ENCODE measurements at places on chromosomes 1 and 21.

- DNase-seq = no peak
Observed at GRCh38 chr1:211739671-211740411, 64.4 kb upstream of the NEK2 start.

DNA sequence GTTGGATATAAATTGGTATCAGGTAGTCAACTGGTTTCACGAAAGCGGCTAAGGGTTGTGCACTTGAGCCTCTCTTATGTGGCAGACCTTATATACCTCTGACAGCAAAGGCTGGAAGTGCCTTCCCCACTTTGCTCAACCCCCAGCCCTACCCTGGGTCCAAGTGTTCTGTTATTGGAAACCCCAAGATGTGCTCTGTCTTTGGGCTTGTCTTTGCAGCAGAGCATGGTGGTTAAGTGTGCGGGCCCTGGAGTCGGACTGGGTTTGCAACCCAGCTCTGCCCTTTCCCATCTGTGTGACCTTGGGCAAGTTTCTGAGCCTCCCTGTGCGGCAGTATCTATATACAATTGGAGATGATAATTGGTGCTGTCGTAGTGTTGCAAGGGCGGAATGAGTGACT, 11.2 kb upstream of the IL10 start:
- DNase-seq = no peak

DNA sequence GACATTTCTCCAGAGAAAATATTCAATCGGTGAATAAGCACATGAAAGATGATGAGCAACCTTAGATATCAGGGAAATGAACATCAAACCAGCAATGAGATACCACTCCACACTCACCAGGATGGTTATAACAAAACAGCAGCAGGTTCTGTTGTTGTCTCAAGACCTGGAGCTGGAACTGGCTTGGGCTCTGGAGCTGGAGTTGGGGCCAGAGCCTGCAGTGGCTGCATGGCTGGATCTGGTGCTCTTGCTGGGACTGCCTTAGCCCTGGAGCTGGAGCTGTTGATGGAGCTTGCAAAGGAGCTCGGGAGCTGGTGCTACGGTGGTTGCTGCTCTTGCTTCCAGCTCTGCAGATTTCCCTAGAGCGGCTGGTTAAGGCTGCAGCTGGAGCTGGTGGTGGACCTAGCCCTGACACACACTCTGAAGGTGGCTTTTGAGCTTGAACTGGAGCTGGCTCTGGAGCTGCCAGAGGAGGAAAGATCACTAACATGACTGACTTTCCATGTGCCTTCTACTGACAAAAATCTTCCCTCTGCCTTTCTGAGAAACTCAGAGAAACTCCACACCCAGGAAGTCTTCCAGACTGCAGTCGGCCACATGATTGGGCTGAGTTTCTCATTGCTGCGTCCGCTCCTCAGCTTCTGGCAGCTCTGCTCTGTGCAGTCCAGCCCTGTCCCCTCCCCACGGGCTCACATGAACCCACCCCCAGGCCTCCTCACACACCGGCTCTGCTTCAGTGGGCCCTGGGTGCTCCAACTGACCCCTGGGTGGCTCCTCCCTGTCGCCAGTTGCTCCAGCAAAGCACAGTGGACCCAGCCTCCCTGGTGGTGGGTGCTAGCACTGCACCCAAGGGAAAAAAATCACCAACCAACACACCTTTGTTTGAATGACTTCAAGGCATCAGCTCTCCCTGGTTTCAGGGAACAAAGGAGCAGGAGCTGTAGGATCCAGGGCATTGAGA, 139.1 kb upstream of the FMN2 start:
- no peak for DNase-seq

DNA sequence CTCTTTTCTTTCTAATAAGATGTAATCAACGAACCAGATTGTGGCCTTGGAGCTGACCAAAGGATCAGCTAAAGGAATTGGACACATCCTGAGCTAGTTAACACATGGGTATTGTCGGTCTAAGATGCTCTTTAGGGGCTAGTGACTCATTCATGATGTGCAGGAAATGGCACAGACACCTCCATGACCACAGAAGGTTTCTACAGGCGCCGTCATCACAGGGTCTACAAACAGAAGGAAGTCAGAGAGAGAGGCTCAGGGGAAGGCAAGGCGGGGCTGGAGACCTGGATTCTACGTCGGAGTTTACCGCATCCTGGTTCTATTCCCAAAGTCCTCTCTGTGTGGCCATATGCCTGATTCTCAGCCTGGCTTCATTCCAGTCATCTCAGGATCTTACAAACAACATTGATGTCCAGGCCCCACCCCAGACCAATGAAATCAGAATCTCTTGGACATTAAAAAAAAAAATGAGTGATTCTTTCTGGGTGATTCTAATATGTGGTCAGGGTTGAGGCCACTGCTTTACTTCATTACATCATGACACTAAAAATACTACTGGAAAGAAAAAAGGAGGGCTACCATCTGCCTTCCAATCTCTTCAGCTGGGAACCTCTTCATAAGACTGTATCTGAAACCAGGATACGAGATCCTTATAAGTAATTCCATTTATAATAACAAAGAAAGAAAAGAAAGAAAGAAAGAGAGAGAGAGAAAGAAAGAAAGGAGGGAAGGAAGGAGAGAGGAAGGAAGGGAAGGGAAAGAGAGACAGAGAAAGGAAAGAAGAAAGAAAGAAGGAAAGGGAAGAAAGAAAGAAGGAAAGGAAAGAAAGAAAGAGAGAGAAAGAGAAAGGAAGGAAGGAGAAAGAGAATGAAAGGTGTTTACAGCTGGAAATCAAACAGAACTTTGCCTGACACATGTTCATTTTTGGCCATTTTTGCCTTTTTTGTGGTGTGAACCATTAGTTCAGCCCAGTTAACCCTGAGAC, 11.6 kb upstream of the KCNJ15 start:
- no peak for DNase-seq

- no peak for DNase-seq
Observed at GRCh38 chr1:186683652-186684410, 3.6 kb upstream of the PTGS2 start.

GRCh38 chr21:45401054-45401518, 3.9 kb upstream of the COL18A1 start:
- DNase-seq = no peak

DNA sequence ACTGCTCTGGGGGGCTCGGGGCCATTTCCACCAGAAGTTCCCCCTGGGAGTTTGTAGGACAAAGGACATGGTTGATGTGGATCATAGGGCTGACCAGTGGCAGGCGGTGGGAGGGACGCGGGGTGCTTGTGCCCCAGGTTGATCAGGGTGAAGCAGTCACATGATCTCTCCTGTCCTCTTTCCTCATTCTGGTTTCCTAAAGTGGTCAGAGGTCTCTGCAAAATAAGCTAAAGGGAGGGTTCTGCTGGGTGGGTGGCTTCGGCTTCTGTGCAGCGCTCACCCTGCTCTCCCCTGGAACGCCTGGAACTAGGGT, 9.2 kb downstream of the PDXK start:
- no peak for DNase-seq

- DNase-seq = no peak
Observed at GRCh38 chr1:207817166-207817565, 65.3 kb downstream of the CD46 start.

GRCh38 chr1:95171270-95172245, 54.4 kb downstream of the TLCD4 start:
- no peak for DNase-seq

GRCh38 chr1:175267716-175268416, 75.3 kb upstream of the KIAA0040 start:
- DNase-seq = no peak

DNA sequence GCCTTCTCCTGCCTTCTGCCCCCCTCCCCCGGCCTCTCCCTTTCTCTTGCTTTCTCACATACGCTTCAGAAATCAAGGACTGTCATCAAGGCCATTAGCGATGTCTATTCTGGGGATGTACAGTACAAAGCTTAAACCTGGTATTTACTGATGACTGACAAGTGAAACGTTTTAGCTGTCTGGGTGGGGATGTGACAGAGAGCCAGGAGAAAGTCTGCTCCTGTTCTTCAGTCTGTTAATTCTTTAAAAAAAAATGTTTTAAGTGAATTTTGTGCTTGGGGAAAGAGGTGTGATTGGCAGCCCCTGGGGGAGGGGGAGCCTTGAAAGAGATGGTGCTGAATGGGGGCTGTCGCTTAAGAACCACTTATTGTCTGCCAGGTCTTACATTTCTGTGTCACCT, 283.0 kb upstream of the PLXNA2 start:
- no peak for DNase-seq

DNA sequence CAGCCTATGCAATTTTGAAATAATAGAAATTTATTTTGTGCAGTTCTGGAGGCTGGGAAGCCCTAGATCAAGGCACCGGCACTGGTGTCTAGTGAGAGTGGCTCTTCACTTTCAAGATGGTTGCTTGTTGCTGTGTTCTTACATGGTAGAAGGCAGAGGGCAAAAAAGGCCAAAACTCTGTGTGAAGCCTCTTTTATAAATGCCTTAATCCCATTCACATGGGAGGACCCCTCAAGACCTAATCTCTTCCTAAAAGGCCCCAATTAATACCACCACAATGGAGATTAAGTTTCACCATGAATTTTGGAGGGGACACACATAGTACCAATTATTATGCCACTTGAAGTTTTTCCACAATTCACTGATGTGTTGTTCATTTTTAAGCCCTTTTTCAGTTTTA, 21.0 kb downstream of the PRKAB2 start:
- DNase-seq = no peak

GRCh38 chr1:156664046-156664766, 13.0 kb downstream of the NES start:
- DNase-seq = no peak

DNA sequence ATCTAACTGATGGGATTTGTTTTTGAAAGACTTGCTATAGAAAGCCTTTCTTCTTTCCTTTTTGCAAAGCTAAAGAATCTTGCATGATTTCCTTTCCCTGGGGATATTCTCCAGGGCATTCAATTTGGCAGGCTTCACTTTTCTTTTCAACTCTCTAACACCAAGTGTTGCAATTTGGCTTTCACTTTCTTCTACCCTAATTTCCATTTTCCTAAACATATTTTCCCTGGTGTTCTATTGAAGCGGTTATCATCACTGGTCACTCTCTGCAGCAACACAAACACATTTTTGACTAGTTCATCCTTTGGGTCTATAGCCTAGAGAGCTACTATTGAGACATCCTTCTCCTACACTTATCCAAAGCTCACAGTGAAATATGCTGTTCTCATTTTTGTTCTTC, 424.5 kb downstream of the NEGR1 start:
- no peak for DNase-seq

GRCh38 chr1:58714544-58714943, 14.7 kb upstream of the MYSM1 start:
- no peak for DNase-seq

DNA sequence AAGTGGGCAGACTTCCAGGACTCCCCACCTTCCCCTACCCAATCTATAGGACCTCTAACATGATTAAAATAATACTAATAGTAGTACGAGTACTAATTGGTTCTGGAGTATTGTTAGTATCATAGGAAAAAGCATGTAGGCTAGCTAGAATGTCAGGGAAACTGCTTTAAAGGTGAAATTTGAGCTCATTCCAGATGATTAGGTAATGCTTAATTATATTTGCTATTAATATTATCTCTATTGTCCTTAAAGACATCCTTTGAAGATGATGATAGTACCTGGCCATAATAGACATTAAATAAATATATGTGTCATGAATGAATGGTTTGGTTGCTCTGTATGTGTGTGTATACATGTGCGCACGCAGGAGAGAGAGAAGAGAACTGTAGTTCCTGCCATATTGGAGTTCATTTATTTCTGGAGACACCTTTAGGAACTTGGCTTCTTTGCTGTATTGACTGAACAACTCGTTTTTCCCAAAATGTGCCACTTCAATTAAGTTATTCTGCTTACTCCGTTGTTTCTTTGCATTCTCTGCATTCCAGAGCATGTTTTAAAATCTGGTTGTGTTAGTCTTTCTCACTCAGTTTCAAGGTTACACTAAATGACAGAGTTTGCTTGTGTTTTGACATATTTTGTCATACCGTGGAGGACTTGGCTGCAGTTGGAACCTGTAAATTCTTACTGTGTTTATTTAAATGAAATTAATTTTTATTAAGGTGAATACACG, 117.1 kb downstream of the OSBPL9 start:
- no peak for DNase-seq

- no peak for DNase-seq
Observed at GRCh38 chr1:19665496-19666465, 1.1 kb downstream of the HTR6 start.

GRCh38 chr1:180937624-180938225, 25.0 kb downstream of the KIAA1614 start:
- no peak for DNase-seq

DNA sequence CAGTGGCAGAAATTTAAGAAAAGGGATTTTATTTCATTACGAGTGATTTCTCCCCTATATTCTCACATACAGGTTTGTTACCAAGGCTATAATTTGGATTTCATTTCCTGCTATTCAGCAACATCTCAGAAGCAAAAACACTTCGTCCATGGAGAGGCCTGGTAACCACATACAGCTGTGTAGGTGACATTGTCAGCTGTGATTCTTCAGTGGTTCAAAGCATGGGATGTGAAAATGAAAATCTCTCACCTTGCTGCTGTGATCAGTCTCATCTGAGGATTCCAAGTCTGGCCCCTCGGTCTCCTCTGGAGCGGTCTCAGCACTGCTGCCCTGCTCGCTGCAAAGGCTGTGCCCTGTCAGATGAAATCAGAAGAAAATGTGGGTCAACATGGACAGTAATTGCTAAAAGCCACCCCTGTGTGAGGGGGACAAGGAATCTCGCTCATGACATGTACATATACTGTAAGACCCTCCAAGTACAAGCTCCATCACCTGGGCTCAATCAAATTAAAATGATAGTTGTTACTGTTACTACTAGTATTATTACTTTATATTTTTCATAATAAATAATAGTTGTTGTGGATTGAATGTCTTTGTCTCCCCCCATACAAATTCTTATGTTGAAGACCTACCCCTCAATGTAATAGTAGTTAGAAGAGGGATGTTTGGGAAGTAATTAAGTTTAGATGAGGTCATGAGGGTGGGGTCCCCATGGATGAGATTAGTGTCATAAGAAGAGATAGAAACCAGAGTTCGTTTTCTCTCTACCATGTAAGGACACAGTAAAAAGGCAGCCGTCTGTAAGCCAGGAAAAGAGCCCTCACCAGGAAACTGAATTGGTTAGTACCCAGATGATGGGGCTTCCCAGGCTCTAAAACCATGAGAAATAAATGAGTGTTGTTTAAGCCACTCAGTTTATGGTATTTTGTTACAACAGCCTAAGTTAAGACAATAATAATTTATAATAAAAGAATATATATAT, 126.7 kb upstream of the KRTAP19-8 start:
- DNase-seq = no peak

Data from T-helper 2 cell (primary cell).